ENCODE measurements at places on chromosomes 4 and X.

GRCh38 chr4:102439236-102439614, 61.9 kb upstream of the NFKB1 start:
- no peak for DNase-seq

DNA sequence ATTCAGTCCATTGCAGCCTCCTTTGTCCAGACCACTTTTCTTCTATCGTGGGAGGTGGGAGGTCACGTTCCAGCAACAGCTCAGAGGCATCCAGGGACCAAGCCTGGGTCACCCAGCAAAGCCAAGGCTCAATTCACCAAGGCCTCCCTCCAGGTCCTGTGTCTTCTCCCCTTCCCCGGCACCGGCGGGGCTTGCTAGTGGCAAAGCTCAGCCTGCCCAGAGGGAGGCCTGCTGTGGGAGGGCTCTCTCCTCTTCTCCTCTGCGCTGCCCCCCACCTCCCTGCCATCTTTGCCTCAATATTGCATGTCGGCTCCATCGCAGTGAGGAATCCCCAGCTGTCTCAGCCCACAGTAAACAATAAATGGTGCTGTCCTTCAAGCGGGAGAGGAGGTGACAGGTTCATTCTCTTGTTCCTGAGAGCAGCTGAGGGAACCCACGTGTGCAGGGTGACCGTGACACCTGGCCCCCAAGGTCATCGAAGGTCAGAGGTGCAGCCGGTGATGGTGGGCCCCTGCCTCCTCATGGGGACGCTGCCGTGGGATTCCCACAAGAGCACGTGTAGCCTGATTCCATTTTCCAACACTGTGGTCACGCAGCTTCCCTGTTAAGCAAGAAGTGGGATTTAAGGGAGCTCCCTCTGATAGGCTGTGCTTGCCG, 111.5 kb upstream of the PSAPL1 start:
- DNase-seq: no peak

- no peak for DNase-seq
Observed at GRCh38 chr4:95466791-95467190, 82.0 kb downstream of the UNC5C start.

DNA sequence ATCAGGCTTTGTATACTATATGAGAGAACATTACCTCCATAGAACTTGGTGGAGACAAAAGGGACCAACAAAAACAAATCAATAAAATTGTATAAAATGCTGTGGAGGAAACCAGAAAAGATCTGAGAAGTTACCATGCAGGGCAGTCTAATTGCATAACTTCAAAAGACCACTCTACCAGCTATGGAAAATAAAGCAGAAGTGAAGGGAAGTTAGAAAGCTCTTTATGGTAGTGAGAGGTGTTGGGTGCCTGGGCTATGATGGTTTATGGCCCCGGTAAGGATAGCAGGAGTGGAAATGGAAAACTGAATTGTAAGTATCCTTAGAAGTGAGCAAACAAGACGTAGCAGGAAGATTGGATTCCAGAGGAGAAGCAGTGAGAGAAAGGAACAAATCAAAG, 3.1 kb downstream of the TMEM184C start:
- no peak for DNase-seq

DNA sequence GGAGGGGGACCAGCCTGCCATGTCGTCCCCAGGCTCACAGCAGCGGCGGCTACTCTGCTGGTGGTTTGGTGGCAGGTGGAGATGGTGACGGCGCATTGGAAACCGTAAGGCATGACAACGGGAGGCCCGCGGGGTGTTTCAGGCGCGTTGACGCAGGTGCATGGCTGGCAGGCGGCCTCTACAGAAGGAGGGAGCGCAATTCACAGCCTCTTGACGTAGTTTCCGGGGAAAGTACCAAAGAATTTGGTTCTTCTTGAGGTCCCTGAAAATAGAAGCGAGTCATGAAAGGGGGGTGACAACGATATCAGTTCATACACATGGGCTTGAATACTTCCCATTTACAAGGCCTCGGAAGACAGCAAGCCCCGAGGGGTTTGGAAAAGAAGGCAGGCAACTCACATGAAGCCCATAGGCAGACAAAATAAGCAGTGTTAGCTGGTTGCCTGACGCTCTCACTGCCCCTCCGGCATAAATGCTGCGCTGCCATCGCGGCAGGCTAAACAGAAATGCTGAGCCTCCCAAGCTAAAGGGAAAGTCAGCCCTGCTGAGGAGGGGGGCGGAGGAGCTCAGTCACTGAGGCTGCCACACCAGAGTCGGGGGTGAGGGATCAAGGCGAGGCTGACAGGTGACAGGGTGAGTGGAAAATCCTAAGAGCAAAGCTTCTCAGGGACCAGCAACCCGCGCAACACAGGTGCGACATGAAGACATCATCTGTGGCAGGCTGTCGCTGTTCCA, 52.3 kb upstream of the PDLIM3 start:
- DNase-seq: no peak

- DNase-seq: no peak
Observed at GRCh38 chrX:155028129-155028528, 1.5 kb downstream of the FUNDC2 start.

- DNase-seq: no peak
Observed at GRCh38 chrX:34900691-34901090, 41.9 kb upstream of the FAM47B start.

GRCh38 chrX:34379891-34380290, 247.8 kb upstream of the FAM47A start:
- no peak for DNase-seq

GRCh38 chr4:42676066-42676951, 19.4 kb upstream of the ATP8A1 start:
- no peak for DNase-seq

- no peak for DNase-seq
Observed at GRCh38 chr4:162705130-162705803, 461.4 kb downstream of the NAF1 start.

DNA sequence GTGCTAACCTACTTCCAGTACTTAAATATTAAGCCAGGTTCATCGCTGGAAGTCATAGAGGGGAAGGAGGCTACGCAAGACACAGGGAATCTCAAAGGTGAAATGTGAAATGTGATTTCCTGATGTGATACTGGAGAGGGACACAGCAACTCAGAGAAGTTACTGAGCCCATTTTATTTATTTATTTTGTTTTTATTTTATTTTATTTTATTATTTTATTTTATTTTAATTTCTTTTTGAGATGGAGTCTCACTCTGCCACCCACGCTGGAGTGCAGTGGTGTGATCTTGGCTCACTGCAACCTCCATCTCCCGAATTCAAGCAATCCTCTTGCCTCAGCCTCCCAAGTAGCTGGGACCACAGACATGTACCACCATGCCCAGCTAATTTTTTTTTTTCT, 19.7 kb downstream of the CLRN2 start:
- DNase-seq: no peak

GRCh38 chr4:54556051-54556450, 101.7 kb upstream of the KIT start:
- DNase-seq: no peak

GRCh38 chrX:41108463-41109205, 23.4 kb downstream of the USP9X start:
- DNase-seq: no peak

DNA sequence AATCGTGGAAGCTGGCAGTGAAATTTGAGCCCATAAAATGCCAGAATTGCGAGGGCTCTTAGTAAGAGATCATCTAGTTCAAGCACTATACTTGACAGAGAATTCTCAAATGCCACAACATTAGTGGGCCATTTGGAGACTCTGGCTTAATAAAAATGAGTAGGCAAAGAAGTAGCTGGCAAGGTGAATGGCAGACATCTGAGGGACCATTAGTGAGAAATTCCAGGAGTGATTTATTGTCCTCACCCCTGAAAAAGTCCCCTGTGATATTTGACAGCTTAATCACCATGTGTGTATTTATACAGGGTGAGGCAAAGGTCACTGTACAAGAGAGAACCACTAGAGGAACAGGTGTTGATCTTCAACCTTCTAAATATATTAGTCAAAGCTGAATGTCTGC, 207.5 kb downstream of the CHRDL1 start:
- peak; percentile 94 for DNase-seq

DNA sequence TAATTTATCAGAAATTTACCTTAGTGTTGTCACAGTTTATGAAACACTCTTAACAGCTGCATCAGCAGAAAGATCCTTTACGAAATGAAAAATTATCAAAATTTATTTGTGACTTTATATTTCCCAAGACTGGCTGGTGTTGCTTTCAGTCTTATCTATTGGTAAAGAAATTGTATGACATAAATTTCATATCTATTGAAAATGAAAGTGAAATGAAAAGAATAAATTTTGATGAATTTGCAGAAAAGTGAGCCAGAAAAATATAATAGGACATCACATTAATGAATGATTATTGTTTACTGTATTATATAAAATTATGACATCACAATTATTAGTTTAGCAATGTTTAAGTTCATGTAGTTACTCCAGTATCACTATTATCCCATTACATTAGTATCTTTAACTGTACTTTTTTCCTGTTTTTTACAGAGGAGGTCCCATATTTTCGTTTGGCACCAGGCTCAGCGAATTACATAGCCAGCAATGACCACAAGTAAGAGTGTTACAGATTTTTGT, 13.2 kb upstream of the TMEM165 start:
- DNase-seq: no peak

DNA sequence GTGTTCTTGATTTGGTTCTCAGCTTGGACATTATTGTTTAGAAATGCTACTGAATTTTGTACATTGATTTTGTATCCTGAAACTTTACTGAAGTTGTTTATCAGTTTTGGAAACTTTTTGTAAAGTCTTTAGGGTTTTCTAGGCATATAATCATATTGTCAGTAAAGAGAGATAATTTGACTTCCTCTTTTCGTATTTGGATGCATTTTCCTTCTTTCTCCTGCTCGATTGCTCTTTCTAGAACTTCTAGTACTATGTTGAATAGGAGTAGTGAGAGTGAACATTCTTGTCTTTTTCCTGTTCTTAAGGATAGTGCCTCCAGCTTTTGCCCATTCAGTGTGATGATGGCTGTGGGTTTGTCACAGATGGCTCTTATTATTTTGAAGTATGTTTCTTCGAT, 24.1 kb downstream of the TMPRSS11A start:
- no peak for DNase-seq

GRCh38 chr4:182019148-182019652, 224.0 kb upstream of the TENM3 start:
- DNase-seq: no peak

DNA sequence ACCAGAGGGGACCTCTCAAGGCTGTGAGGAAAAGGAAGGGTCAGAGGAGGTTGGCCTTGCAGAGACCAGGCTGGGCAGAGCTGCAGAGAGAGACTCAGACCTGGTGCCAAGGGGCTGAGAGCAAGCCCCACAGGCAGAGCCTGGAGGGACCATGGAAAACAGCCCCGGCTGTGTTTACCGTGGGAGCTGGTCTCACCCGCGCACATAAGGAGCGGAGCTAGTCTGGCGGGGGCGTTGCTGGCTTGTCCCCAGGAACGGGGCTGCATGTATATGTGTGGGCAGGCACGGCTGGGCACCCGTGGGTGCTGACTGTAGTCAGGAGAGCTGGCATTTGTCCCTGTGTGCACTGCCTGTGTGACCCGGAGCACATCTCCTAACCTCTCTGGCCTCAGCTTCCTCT, 45.7 kb downstream of the C4orf50 start:
- DNase-seq: no peak

DNA sequence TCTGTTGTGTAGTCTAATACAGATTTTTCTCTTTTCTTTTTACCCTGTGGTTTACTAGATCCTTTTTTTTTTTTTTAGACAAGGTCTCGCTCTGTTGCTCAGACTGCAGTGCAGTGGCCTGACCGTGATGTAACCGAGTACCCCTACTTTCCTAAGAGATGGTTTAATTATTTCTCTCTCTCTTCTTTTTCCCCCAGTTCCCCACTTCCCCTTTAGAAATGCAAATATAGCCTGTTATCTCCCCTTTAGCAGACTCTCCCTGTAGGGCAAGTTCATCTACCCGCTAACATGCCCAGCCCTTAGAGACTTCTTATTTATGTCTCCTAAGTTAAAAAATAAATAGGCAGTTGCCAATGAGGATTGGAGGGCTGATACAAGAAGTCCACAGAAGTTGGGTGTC, 4.5 kb downstream of the SNX25 start:
- no peak for DNase-seq

- DNase-seq: no peak
Observed at GRCh38 chrX:38760883-38761282, 40.4 kb upstream of the MID1IP1 start.

DNA sequence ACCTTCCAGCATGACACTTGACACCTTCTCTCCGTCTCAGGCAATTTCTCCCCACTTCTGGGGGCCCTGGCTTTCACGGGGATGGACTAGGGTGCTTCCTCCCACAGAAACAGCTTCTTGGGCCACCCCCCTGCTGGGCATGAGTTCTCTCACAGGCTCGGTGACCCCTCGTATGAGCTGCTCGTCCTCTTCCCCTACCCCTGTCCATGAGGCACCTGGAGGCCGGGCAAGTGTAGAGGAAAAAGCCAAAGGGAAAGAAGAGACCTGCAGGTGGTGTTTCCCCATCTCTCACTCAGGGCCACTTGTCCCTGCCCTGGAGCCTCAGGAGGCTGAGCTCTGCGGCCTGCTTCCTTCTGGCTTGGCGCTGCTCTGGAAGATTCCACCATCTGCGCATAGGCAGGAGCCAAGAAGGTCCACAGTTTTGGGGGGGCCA, 1.9 kb upstream of the RGS12 start:
- no peak for DNase-seq

- DNase-seq: no peak
Observed at GRCh38 chr4:110610940-110611831, 11.7 kb downstream of the PITX2 start.

- no peak for DNase-seq
Observed at GRCh38 chr4:169009286-169010124, 550 bp downstream of the CBR4 start.

DNA sequence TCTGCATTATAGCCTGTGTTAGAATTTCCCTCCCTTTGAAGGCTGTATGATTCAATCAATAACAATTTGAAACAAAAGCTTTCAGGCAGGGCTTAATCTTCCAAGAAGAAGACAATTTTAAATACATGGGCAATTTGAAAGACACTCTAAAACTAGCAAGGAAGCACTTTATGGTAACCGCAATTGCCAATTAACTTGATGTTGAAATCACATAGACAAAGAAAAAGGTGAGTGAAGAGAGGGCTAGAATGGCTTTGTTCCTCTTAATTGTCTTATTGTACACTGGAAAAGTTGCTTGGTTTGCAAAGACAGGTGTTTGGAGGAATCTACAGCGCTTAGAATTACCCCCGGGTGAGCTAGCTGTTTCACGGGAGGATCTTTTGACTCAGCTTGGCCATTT, 74.4 kb upstream of the PRKX start:
- no peak for DNase-seq

DNA sequence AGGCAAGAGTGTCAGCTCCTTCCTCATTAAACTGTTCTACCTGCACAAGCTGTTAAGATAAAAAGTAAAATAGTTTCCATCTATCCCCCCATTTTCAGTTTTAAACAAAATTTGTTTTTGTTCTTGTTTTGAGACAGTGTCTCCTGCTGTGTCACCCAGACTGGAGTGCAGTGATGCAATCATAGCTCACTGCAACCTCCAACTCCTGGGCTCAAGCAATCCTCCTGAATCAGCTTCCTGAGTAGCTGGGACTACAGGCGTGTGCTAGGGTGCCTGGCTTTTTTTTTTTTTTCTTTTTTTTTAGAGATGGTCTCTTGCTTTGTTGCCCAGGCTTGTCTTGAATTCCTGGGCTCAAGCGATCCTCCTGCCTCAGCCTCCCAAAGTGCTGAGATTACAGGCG, 105.4 kb downstream of the HS6ST2 start:
- DNase-seq: no peak

- DNase-seq: no peak
Observed at GRCh38 chr4:80206521-80207171, 9.3 kb downstream of the PRDM8 start.

All from NCI-H524 treated with DMSO at 0.1 percent for 48 hours (cell line).